ENCODE measurements at places on chromosomes 11 and 22. TPM values are rescaled to one million over a fixed set of nuclear protein-coding genes. Genes with fewer than 3 reads are reported as not detected.

Gene C22orf15
- total RNA-seq = 0.81 TPM

Gene BIRC3
- total RNA-seq = 17.7 TPM

Gene MRPL21
- total RNA-seq = 58.9 TPM

Gene FAM111A
- total RNA-seq = 85.1 TPM

Gene OOSP4B
- total RNA-seq = not detected

All from bladder microvascular endothelial cell (primary cell).